ENCODE measurements at places on chromosomes 13 and 19.

DNA sequence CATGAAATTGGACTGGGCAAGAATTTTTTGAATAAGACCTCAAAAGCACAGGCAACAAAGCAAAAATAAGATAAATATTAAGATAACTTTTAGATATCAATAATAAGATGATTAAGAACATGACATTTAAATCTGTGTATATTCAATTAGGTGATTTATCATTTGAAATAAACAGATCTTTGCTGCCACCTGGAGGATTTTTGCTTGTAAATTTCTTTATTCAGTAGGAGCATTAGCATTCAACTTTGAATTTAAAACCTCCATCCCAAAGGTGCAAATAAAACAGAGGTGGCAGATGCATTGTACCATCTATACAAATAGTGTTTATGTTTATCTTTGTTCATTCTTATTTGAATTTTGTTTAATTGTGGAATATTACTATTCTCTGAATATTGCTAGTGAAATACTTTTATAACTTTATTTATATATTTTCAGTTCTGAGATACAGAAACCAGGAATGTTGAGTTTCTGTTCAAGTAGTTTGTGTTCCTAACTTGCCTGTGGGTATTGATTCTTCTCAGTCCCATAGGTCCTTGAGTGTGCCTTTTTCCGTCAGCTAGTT is 20.9 kb downstream of the COG6 start:
- DNase-seq: no peak

- no peak for DNase-seq
Observed at GRCh38 chr19:1618157-1619093, 13.2 kb upstream of the UQCR11 start.

- no peak for DNase-seq
Observed at GRCh38 chr13:28533441-28534166, 38.7 kb upstream of the FLT1 start.

GRCh38 chr13:60427285-60427684 is 30.3 kb downstream of the TDRD3 start:
- no peak for DNase-seq

GRCh38 chr13:61187471-61187870 is 228.2 kb downstream of the PCDH20 start:
- no peak for DNase-seq

GRCh38 chr19:51450730-51451307 is 7.4 kb downstream of the SIGLEC8 start:
- no peak for DNase-seq

DNA sequence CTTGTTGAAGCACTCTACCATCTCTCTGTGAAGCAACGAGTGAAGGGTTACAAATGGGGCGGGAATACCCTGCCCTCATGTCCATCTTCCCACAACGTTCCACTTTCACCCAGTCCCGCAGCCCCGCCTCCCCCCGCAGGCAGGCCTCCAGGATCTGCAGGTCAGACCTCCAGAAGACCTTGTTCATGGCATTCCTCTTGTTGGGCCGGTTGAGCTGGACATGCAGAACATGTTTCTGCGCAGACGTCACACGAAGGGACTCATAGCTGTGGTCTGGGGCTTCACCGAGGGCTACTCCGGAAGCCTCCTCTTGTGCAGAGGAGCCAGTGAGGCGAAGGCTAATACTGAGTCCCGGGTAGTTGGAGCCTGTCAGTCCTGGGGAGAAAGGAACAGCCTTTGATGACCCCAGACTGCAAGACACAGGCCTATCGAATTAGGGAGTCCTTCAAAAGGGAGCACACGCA is 420 bp downstream of the ECH1 start:
- no peak for DNase-seq

DNA sequence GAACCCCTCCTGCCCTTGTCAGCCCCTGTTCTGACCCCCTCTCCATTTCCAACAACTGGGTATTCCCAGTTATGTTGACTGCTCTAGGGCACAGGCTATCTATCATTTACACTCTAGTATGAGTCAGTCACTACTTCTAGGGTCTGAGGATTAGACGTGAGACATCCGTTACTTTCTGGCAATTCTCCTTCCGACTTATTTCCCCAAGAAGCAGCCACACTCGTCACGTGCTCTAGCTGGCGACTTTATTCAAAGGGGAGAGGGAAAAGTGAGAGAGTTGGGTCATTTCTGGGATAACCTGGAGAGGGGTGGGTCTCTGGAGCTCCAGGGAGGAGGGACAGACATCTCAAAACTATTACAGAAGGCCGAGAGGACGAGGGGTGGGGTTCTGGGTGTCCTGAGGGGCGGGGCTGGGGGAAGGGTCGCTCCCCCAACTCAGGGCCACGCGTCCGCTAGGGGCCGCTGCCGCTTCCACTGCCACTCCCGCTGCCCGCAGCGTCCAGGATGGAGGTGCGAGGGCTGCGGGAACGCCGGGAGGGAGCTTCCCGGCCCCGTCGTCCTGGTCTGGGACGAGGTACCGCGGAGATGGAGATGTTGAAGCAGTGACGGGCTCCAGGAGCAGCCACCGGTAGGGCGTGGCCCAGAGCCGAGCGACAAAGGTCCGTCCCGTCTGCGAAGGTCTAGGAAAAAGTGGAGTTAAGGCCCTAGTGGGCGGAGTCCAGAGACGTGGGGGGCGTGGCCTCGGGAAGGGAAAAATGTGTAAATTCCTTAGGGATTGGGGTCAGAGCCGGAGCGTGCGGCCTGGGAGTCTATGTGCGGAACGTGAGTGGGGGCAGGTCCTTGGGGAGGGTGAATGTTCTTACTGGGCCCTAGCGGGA is 8.9 kb downstream of the RTBDN start:
- DNase-seq: peak; percentile 44

DNA sequence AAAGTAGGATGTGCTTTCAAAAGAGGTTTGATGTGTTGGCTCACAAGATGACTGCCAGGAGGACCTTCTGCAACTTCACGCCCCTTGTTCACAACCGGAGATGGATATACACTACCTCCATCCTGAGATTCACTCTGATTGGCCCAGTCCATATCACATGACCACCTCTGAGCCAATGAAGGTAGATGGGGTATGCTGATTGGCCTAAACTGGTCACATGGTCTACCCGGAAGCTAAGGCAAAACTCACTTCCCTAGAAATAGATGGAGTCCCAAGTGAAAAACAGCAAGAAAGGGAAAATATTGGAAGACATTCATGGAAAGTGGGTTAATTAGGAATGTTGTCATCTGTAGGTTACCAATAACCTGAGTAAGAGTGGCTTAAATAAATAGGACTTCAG is 119.7 kb upstream of the MRI1 start:
- DNase-seq: no peak

- no peak for DNase-seq
Observed at GRCh38 chr13:48448959-48449614, 36.2 kb upstream of the LPAR6 start.

- no peak for DNase-seq
Observed at GRCh38 chr13:26896986-26897668, 136.5 kb upstream of the GPR12 start.

DNA sequence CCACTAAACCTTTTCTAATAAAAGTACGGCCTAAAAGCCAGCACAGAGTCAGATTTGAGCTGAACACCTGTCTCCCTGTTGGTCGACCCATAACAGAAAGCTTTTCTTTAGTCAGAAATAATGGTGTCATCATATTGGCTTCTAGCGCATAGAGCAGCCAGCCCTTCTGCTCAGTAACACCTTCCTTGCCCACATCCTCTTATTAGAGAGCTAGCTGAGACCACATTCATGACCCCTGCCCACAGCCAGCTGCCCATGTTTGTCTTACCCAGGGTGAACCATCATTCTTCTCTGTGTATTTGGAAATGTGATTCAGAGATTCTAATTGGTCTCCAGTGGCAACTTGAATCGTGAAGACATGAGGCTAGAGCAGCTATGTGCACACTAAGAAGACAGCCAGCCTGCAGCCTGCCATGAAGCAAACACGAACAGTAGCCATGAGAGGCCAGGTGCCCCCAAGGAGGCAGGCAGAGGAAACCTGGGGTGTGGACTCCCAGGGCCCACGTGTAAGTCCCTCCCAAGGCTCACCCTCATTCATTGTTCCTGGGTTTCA is 82.3 kb upstream of the PDCD5 start:
- no peak for DNase-seq

GRCh38 chr13:108983273-108983672 is 353.9 kb downstream of the MYO16 start:
- no peak for DNase-seq

DNA sequence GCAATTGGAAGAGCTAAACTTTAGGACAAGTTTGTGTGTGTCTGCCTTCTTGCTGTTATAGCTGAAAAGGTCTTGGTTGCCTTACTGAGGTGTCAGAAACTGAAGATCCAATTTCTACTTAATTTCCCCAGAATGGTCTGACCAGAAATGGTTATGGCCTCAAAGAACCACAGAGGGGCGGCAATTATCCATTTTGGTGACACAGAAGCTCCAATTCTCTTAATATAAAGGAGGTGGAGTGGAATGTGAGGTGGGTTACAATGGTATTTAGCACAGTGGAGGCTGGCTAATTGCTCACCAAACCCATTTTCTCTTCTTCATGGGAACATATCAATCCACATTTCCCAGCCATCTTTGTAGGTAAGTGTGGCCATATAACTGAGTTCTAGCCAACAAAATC is 1157.2 kb downstream of the OLFM4 start:
- DNase-seq: no peak

DNA sequence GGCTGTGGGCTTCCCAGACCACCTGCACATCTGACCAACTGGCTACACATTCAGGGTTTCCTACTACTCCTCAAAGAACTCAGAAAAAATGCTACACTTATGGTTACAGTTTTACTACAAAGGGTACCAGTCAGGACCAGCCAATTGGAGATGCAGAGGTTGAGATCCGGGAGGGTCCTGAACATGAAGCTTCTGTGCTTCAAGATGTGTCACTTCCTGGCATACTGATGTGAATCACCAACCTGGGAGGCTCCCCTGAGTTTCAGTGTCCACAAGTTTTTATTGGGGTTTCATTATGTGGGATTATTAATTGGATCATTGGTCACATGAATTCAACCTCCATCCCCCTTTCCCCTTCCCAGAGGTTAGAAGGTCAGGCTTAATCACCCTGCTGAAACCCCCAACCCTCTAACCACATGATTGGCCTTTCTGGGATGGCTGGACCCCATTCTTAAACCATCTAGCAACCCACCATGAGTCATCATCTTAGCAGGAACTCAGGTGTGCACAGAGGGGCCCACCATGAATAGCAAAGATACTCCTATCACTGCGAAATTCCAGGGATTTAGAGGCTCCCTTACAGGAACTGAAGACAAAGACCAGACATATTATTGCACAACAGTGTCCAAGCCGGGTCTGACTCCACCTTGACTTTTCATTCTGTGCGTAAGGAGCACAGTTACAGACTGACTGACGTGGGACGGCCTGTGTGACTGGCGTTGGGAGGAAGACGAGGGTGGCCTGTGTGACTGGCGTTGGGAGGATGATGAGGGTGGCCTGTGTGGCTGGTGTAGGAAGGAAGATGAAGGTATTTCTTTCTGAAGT is 90.7 kb downstream of the ATP8A2 start:
- no peak for DNase-seq

DNA sequence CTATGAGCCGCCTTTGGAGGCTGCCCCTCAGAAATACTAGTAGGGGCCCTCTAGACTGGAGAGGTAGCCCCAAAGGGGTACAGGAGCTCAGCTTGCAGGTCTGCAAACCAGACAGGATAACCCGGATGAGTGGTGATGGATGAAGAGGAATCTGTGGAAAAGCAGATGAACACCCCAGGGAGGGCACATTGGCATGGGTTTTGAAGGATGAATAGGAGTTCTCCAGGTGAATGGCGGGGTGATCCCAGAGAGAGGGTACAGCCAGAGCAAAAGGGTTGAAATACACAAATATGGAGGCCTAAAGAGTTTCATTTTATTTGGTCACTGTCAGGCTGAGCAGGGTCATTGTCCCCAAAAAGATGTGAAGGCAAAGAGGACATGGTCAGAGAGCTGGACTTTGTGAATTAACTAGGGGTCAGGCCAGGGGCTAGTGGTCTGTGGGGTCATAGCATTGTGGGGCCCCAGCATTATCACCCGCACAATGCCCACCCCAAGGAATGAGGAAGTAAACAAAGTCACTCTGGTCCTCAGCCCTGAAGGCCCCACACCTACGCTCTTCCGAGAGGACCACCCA is 4.8 kb downstream of the NR2F6 start:
- DNase-seq: no peak

DNA sequence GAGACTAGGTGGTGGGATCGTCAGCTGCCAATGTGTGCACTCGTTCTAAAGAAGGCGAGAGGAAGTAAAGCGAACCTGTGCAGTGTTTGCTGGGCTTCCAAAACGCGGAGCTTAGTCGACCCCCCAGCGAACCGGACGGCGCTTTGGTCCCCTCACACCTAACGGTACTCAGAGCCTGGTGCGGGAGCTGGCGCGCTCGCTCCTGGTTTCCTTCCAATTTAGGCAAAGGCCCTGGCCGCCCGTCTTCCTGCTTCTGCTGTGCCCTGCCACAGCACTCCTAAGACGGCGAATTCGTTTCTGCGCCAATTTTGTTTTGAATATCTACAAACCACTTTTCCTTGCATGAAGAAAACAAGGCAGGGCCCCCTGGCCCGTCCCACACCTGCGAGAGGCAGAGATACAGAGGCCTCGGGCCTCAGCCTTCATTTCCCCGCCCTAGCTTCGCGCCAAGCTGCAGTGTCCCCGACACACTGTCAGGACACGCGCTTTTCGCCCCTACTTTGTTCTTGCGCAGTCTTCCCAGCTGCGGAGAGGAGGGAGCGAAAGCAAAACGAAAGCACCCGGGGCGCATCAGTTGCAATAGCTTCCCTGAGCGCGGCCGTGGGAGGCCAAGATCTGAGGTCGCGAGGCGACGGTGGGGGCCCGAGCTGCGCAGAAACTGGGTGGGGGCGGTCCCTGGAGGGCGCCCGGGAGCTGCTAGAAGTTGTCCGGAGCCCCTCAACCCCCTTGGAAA is 111.9 kb downstream of the KCNRG start:
- no peak for DNase-seq

GRCh38 chr13:49746111-49746510 is 46.4 kb downstream of the KPNA3 start:
- DNase-seq: no peak

GRCh38 chr13:108387156-108387555 is 117.6 kb downstream of the TNFSF13B start:
- no peak for DNase-seq

Measured in stimulated activated CD4-positive, alpha-beta T cell treated with anti-CD3 and anti-CD28 coated beads, TNF-alpha, amount 100 ng/mL, for 24 hours (primary cell).